Activated CD4-positive, alpha-beta T cell treated with anti-CD3 and anti-CD28 coated beads, Interleukin-2, amount 10 ng/mL, durations not matched to agents 7 days and 5 days (primary cell): ENCODE measurements at places on chromosomes 2 and 18. TPM values are rescaled to one million over a fixed set of nuclear protein-coding genes. Genes with fewer than 3 reads are reported as not detected.
A peak's percentile ranks its signal among the peaks of the same experiment; 100 is the strongest.

Gene CDKL4
- total RNA-seq, result 0.32 TPM

DNA sequence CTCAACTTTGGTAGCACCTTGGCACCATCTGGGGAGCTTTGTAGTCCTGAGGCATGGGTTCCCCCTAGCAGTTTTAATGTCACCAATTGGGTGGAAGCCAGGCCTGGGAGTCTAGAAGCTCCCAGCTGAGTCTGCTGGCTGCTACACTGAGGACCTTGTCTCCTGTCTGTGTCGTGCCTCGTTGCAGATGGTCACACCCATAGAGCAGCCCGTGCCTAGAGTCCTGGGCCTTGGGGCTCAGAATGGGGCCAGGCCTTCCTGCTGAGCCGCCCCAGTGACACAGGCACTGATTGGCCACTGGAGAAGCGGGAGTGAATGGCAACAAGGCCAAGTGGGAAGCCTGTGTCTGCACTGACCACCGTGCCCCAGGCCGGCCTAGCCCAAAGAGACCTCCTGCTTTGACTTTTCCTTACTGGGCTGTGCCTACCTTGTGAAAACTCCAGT lies 113.2 kb downstream of the SH3RF3 start:
- DNase-seq, result no peak

Gene SESTD1
- 19.8 TPM for total RNA-seq

DNA sequence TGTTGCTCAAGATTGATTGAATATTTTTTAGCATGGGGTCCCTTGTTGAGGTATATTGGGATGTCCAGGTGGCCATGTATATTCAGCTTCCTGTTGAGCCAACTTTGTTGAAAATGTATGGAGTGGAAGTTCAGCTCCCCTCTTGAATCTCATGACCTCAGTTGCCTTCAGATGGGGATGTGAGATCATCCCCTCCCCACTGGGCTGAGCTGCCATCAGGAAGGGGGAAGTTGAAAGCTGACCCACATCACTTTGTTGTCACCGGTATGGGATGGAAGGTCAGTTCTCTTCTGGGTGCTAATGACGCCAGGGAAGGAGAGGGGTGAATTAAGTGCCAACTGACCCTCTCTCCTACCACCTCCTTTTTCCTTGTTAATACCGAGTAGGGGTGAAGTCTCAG lies 33.9 kb downstream of the ACOXL start:
- DNase-seq, result no peak

DNA sequence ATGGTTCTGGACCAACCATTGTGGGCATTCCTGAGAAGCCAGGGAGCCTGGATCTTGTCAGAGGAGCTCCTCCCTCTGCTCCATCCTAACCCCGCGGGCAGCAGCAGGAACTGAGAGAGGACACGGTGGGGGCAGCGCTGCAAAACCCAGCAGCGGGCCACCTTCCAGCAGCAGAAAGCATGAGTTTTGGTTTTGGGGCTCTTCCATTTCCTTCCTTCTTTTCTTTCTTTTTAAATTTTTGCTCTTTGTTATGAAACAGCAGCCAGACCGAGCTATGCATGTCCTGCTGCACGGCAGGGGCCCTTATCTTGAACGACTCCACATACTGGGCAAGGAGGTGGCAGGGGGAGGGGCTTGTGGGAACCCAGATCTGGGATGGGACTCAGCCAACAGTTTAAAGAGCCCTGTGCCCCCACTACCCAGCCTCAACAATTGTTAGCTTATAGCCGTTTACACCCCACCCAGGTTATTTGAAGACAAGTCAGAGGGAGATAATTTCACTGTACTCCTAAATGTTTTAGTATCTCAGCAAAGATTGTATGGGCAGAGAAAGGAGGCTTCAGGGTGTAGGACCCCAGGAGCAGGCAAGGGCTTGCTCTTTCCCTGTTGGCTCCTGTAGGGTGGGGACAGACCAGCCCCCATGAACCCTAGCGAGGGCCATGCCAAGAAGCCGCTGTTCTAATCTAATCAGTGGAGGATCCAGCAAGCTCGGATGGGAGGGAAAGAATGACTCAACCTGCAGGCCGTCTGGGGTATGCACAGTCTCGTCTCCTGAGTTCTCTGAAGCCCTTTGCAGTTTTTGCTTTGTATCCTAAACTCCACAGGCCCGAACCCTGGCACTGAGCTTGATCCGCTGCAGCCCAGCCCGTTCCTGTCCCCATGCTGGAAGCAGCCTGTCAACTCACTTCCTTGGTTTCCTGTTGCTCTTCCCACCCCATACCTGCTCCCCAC lies 75.3 kb downstream of the LRRFIP1 start:
- peak; percentile 40 for DNase-seq

DNA sequence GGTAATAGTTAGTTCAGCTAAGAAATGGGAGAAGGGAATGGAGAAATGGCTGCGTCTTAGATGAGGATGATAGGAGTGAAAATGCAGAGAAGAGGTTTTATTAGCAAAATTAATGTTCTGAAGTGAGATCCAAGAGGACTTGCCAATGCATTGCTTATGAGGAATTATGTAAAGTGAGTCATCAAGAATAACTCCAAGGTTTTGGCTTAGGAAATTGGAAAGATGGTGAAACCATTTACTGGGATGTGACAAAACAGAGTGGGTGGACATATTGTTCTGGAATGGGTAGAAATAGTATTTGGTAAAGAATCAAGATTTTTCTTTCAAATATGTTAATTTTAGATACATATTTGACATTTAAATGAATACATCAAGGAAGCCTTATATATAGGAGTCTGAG lies 306.6 kb upstream of the CYRIA start:
- DNase-seq, result no peak

Gene VIL1
- total RNA-seq, result not detected

DNA sequence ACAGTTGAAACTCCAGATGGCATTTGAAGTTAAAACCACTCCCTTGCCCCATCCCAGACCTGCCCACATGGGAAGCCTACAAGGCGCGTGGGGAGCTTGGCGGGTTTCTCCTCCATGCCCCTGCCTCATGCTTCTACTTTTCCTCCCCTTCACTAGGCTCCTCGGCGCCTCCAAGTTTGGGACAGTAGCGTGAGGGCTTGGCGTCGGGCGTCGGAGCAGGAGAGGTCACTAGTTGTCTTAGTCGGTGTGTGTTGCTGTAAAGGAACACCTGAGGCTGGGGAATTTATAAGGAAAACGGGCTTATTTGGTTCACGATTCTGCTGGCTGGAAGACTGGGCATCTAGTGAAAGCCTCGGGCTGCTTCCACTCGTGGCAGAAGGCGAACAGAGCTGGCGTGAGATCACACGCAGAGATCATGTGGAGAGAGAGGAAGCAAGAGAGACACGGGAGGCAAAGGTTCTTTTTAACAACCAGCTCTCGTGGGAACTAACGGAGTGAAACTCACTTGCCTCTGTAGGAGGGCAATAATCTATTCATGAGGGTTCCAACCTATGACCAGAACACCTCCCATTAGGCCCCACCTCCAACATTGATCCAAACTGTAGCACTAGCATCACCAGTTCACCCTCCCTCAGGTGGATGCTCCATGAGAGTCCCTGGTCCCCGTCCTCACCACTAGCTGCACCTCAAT lies 25.3 kb downstream of the ITM2C start:
- DNase-seq, result no peak

Gene ADD2
- 16.8 TPM for total RNA-seq

- no peak for DNase-seq
Observed at GRCh38 chr18:63229971-63230370, 89.6 kb downstream of the BCL2 start.

Gene IL37
- total RNA-seq, result not detected

DNA sequence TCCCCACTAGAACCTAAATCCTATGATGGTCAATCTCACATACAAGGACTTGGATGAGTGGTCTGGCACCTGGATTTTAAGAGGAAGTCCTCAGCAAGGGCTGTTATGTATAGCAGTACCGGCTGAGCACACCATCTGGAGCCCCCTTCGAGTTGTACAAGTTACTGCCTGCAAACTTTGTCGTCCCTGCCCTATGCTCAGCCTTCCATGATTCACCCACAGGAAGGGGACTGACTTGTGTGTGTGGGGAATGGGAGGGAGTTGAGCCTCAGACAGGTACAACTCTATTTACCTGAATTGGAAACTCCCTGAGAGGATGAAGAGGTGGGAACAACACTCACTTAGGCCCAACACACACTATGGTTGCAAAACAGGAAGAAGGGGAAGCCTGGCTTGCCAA lies 186.6 kb downstream of the MYO5B start:
- DNase-seq, result no peak

GRCh38 chr2:61978522-61978921 lies 73.0 kb downstream of the COMMD1 start:
- DNase-seq, result no peak

DNA sequence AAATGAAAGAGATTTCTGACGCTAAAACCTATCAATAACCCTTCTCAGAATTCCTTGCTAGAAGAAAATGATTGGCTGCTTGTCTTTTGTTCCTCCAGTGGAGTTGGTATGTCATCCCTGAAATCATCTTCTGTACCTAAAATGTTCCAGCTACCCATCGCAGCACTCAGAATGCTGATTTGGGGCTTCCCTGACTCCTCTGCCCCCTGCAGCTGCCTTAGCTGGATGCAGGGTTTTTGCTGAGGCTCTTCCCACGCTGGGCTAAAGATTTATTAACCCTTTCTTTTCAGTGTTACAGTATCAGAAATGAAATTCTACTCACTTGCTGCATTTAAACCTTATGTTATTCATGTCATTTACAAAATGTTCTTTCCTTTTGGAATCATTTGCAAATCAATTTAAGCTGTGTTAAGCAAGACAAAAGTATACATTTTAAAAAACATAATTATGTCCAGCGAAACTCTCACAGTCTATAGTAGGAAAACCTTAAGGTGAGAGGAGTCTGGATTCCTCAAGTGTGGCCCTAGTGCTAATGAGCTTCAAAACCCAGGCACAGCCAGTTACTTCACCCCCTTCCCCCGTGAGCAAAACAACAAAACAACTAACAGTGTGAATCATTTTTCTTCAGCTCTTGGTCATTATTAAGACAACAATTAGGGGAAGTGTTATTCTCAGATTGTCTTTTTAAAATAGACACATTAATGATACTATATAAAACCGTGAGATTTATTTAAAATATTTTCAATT lies 32.8 kb downstream of the PKP4 start:
- DNase-seq, result no peak

- no peak for DNase-seq
Observed at GRCh38 chr2:226474131-226474530, 325.5 kb downstream of the IRS1 start.

Gene TMEM178A
- not detected for total RNA-seq

DNA sequence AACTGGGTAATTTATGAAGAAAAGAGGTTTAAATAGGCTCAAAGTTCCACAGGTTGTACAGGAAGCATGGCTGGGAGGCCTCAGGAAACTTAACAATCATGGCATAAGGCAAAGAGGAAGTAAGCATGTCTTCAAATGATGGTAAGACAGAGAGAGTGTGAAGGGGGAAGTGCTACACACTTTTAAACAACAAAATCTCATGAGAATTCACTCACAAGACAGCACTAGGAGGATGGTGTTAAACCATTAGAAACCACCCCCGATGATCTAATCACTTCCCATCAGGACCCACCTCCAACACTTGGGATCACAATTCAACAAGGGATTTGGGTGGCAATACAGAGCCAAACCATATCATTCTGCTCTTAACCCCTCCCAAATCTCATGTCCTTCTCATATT lies 34.9 kb downstream of the CFAP210 start:
- DNase-seq, result no peak

Gene TMEM17
- total RNA-seq, result not detected

Gene APOB
- not detected for total RNA-seq

Gene ALK
- total RNA-seq, result not detected

- DNase-seq, result no peak
Observed at GRCh38 chr2:99959261-99960014, 183.0 kb downstream of the AFF3 start.

- no peak for DNase-seq
Observed at GRCh38 chr18:32468147-32468845, 2.4 kb downstream of the GAREM1 start.

DNA sequence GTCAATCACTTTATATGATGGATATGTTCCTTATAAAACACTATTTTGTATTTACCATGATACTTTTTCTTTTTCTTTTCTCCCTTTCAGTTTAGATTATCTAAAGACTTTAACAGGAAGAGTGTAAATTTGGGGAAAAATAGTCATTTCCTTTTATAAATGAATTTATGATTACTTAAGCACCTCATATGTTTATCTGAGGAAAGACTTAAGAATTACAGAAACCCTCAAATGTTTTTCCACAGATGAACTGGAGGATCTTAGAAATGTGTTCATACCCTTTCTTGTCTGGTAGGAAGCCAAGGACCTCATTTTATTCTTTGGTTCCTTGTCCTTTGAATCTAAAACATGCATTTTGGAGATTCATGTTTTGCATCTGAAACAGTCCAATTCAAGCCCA lies 36.7 kb downstream of the MAPRE2 start:
- no peak for DNase-seq

DNA sequence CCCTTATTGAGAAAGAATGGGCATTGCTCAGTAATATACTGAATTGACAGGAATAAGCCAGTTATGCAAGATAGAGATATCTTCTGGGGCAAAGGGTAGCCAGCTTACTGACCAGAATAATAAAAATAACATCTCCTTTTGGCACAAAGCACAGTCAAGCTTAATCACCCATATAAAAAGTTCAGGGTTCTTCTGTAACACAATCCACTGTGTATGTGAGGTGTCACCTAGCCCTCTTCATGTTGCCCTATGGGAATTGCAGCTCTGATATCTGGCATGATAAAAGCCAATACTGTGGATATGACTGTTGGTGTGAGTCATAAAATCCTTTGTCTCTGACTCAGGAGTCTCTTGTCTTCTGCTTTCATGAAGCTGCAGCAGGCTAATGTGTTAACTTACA lies 90.8 kb downstream of the DSEL start:
- no peak for DNase-seq

DNA sequence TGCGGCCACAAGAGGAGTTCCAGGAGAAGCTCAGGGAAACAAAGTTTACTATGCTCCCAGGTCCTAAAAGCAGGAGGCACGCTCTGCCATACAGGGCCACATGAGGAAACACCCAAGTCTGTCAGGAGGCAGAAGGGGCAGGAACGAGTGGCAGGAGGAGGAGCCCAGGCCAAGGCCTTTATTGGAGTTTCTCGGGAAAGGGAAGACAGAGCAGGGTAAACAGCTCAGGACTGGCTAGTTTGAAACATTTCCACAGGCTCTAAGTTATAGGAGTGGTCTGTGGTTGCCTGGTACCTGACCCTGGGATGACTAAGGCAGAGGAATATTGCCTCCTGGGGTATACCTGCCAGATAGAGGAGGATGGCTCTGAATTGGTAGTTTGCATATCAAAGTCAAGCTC lies 3.7 kb upstream of the ZNF638 start:
- no peak for DNase-seq

Gene SMAD2
- 141 TPM for total RNA-seq

Gene SRD5A2
- total RNA-seq, result not detected

DNA sequence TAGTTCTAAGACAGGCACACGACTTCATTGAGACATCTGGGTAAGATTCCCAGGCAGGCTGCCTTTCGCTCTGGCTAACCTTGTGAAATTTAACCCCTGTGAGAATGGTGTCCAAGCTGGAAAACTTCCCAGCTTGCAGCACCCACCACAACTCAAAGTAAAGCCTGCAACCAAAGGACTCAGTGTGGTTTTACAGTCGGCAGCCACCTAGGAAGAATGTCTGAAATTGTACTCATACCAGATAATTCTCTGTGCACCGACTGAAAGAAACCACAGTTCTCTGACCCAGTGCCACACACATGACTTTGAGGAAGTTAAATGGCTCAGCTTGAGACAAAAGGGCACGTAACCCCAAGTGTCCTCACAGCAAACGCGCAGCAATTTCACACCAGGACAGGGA lies 125.7 kb downstream of the RBMS1 start:
- DNase-seq, result no peak
